ENCODE measurements at places on chromosomes 1 and 21.

GRCh38 chr1:247857069-247857984 is at the start of gene TRIM58:
Gene TRIM58, plus strand, starts transcription at chr1:247857187. Its CDS starts 60 bp downstream, at chr1:247857247.
- no peak for DNase-seq

GRCh38 chr1:23736437-23737134 is 6.7 kb upstream of the ELOA start:
- DNase-seq: no peak

- no peak for DNase-seq
Observed at GRCh38 chr21:19148056-19148455, 744.5 kb upstream of the TMPRSS15 start.

DNA sequence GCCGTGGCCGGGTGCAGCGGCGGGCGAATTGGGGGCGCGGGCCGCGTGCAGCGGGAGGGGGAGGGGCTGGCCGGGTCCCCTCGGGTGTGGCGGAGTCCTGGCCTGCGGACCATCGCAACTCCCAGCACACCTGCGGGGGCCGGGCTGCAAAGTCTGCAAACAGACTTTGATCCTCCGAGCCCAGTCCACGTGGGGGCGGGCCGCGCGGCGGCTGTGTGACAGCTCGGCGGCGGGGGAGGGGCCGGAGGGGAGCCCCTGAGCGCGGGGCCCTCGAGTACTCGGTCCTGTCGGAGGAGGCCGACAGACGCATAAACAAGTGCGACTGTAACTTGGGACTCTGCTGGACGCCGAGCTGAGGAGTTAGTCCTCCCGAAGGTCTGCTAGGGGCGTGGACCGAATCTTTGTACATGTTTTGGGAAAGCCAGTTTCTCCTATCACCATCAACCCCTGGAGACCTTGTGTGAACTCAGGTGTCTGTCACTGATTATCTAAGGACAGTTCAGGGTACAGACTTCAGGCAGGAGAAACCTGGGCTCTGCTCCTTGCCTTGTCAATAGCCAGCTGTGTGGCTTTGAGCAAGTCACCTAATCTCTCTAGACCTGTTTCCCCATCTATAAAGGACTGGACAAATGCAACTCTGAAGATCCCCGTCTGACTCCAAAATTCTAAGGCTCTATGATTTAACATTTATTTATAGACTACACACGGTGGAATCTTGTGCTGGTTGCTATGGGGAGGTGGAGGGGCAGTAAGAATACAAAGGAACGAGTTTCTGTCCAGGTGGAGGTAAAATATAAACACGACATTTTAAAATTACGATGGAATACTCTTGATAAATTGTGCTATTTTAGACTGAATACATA is 710 bp upstream of the SLC30A1 start:
- DNase-seq: no peak

GRCh38 chr1:3012456-3013291 is 8.6 kb upstream of the ACTRT2 start:
- no peak for DNase-seq

DNA sequence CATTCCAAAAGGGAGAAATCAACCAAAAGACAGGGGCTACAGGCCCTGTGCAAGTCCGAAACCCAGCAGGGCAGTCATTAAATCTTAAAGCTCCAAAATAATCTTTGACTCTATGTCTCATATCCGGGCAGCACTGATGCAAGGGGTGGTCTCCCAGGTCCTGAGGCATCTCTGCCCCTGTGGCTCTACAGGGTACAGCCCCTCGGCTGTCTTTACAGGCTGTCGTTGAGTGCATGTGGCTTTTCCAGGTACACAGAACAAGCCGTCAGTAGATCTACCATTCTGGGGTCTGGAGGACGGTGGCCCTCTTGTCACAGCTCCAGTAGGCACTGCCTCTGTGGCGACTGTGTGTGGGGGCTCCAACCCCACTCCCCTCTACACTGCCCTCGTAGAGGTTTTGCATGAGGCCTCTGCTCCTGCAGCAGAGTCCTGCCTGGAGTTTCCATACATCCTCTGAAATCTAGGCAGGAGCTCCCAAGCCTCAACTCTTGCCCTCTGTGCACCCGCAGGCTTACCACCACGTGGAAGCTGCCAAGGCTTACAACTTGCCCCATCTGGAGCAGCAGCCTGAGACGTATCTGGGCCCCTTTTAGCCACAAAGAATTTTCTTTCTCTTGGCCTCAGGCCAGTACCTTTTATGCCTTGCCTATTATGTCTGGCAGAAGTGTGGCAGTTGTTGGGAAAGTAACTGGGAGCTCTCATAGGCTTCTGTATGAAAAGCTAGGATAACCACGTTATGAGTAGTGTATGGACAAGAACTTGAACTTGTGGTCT is 52.5 kb downstream of the POU2F1 start:
- DNase-seq: no peak
